ENCODE measurements at places on chromosomes 7 and 10.

- DNase-seq = no peak
Observed at GRCh38 chr7:140213684-140214074, 36.9 kb upstream of the KDM7A start.

DNA sequence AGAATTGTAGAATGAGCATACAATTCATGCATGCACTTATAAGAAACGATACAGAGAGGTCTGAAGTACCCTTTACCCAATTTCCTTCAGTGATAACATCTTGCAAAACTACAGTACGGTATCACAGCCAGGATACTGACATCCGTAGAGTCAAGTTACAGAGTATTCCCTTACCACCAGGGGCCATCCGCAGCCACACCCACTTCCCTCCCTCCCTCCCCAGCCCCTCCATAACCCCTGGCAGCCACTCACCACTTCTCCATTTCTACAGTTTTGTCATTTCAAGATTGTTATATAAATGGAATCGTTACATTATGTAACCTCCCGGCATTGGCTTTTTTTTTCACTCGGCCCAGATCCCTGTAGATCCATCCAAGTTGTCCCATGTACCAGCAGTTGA lies 113.6 kb upstream of the RET start:
- DNase-seq = no peak

GRCh38 chr10:26457088-26457487 lies 18.9 kb downstream of the APBB1IP start:
- DNase-seq = no peak

DNA sequence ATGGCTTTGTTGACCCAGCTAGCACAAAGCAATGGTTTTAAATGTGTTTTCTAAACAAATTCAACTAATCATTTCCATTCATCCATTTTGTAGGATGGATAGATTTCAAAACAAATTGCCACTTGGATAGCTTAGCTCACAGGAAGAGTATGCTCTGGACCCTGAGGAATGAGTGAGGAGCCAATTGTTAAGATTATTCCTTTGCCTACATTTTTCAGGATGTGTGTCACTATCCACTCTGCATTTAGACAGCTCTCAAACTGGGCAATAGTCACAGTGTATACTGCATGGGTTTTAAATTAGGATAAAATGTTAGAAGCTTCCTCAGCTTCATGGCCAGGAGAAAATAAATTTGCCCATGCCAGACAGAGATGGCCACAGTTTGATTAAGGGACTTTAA lies 605.6 kb upstream of the TEX47 start:
- no peak for DNase-seq

GRCh38 chr7:122845286-122845685 lies 41.0 kb downstream of the CADPS2 start:
- no peak for DNase-seq

DNA sequence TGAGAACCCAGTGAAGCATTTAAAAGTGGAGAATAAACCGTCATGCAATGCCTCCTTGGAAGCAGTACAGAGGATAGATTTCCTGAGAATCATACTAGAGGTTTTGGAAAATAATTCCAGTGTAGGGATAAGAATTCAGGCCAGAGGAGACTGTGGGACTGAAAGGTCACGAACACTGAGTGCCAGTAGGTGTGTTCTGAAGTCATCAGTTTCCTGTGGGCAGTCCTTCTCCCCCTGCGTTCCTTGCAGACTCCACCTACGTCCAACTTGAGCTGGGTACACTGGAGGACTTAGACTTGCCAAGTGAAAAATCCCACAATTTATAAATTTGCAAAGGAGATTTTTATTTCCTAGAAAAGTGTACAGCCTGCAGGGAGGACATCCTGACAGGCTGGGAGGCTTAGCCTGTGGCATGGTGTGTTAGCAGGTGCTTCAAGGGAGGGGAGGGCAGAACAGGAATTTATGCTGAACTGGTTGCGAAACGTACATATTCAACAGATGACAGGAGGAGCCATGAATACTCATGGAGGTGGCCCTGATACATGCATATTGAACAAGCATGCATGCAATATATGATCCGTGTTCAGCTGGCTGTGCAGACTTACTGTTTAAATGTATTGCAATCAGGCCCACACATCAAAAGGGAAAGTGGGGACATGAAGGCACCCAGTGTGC lies 72.9 kb upstream of the POM121L12 start:
- DNase-seq = no peak

DNA sequence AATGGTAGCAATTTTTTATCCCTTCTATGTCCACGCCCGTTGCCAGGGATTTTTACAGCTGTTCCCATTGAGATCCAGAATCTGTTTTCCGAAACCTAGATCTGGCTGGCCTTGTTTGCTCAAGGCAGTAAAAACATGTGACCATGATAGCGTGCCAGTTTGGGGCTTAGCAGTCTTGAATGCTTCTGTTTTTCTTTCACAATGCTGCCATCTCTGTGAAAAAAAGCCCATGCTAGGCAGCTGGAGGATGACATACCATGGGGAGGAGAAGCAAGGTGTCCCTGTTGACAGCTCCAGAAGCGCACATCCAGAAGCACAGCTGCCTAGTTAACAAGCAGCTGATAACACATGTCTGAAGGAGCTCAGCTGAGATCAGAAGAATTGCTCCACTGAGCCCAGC lies 2.2 kb upstream of the ZNF92 start:
- no peak for DNase-seq

DNA sequence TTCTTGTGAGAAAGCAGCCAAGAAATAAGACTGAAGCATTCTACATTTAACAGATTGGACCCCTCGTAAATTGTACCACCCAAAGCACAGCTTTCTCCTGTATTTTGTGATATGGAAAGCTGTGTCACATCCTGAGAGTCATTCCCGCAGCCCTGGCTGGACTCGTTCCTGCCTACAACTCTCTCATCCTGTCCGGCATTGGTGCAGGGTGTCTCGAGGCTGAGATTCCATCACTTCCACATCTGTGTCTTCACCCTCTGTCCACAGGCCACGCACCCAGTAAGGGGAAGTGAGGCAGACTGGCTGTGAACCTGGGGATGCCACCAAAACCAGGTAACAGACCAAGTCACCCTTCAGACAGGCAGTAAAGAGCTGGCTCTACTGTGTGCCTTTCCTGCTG lies 146.2 kb upstream of the KLF6 start:
- no peak for DNase-seq

GRCh38 chr7:604884-605531 lies 85.4 kb upstream of the PDGFA start:
- no peak for DNase-seq

DNA sequence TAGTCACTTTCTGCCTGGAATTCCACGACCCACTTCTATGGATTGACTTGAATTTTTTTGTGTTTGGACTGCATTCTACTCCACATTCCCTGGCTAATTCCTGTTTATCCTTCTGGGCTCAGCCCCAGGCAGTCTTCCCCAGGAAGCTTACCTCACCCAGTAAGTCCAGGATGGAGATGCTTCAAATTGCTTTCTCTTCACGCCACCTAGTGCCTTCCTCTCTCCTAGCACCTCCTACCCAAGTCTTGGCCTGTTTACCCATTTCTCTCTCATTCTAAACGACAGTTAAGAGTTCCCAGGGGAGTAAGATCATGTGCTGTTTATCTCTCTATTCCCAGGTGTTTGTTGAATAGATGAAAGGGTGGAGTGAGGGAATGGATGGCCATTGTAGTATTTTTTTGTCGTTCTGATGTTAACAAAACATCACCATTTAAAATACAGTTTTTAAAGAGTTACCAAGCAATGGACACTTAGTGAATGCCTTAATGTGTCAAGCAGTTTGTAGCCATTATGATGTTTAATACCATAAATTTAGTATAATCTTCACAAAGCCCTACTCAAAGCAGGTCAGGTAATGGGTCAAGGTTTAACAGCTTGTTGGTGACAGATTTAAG lies 45.5 kb upstream of the TARP start:
- peak; percentile 97 for DNase-seq

DNA sequence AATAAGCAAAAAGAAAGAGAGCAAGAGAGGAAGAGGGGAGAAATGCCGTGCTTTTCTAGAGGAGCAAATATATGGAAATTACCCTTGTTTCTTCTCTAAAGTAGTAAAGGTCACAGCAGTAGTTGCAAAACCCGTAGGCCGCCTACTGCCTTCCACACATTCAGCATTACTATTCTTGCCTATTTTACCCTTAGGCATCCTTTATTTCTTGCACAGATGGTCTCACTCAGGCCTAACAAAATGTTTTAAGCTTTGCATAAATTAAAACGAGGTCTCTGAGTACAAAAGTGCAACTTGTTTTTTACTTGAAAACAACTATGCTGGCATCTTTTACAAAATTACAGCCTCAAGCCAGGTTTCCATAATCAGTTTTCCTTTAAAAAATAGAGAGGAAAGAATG lies 644.6 kb downstream of the AUTS2 start:
- no peak for DNase-seq

DNA sequence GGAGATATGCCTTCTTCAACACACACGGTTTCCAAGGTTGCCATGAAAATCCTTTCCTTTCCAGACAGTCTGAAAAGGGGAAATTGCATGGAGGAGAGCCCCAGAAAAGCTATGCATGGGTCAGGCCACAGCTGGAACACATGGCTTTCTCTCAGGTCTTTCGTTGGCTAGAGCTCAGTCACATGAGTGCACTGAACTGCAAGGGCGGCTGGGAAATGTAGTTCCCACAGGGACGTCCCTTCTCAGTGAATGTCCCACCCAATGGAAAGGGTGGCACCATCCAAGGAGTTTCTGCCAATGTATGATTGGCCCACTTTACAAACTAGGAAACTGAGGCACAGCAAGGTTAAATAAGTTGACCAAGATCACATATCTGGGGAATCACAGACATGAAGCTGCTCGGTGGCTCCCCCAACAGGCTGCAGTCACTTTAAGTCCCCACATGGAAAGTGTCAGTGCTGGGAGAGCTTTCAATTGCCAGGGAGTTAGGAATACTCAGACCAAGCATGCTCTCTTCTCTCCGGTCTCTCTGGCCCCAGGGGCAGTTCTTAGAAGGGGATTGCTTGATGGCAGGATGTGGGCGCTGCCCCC lies 571.3 kb downstream of the GLRX3 start:
- DNase-seq = no peak

- no peak for DNase-seq
Observed at GRCh38 chr7:33639552-33640197, 265.7 kb upstream of the BMPER start.

GRCh38 chr10:99708428-99709012 lies 23.4 kb downstream of the COX15 start:
- no peak for DNase-seq

DNA sequence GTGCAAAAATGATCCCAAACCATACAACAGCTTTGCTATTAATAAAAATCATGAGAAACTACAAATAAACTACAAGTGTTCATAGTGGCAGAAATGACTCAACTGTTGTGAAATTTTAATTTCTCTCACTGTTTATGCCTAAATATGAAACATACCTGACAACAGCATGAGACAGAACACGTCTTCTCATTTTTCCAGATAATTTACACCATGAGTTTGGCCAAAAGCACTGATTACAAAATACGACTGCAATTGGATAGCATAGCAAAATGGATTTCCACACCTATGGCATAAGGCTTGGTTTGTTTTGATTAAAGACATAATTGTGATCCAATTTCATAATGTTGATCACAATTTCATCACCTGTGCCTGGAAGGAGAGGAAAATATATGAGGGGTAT lies 608.6 kb downstream of the GATA3 start:
- no peak for DNase-seq

DNA sequence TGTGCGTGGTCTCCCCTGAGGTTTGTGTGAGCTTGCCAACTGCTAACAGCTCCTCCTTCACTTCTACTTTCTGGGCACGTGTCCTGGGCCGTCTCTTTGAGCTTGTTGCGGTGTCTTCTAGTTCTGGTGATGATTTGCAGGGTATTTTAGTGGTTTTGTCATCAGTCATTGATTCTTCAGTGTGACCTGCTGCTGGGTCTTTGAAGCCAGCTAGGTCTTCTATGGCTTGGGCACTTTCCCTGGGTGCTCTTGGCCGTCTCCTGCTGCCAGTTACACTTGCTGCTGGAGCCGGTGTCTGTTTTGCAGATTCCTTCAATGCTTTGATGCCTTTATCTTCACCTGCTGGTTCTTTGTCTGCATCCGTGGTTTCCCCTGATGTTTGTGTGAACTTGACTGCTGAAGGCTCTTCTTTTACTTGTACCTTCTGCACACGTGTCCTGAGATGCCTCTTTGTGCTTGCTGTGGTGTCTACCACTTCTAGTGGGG lies 23.0 kb downstream of the MKI67 start:
- DNase-seq = no peak

- no peak for DNase-seq
Observed at GRCh38 chr10:100656454-100656853, 88.9 kb upstream of the PAX2 start.

GRCh38 chr10:70838270-70838805 lies 22.6 kb downstream of the SGPL1 start:
- no peak for DNase-seq

- no peak for DNase-seq
Observed at GRCh38 chr10:6840766-6841165, 260.7 kb upstream of the PRKCQ start.

DNA sequence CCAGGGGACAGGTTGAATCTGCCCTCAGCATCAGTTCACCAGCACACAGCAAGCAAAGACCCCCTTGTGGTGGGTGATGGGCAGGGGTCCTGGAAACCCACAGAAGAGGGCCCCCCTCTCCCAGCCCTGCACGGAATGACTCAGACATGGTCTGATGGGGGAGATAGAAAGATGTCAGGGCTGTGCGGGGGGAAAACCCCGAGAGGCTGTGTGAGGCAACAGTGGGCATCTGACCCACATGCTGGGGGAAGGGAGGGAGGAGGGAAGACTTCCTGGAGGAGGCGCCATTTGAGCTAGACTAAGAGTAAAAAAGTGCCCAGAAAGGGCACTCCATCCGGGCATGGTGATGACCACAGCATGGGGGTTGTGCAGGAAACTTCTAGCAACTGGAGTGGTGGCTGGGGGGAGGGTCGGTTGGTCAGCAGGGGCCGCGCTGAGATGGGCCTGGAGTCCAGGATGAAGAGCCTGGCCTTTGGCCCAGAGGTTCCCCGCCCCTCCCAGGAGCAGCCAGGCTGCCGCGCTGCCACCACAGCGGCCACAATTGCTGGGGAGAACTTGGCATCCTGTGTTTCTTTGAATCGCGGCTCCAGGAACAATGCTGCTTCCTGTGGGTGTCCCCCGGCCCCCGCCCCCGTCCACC lies 2.5 kb downstream of the LFNG start:
- DNase-seq = no peak

DNA sequence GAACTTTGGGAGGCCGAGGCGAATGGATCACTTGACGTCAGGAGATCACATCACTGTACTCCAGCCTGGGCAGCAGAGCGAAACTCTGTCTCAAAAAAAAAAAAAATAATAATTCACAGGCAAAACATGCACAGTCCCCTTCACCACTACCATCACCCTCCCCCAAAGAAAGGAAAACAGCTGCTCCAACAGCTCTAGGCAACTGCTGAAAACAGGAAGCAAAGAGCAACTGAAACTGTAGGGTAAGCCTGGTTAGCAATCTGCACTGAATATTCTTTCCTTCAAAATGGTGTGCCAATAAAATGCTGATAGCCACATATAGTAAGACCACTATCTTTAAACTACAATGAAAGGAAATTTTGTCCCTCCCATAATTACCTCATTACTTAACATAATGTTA lies 11.8 kb downstream of the NT5C2 start:
- DNase-seq = no peak

- no peak for DNase-seq
Observed at GRCh38 chr10:105025092-105025491, 384.0 kb downstream of the SORCS3 start.

Measured in NCI-H187 treated with DMSO at 0.1 percent for 48 hours (cell line).